ENCODE measurements at places on chromosomes 16 and 17.

DNA sequence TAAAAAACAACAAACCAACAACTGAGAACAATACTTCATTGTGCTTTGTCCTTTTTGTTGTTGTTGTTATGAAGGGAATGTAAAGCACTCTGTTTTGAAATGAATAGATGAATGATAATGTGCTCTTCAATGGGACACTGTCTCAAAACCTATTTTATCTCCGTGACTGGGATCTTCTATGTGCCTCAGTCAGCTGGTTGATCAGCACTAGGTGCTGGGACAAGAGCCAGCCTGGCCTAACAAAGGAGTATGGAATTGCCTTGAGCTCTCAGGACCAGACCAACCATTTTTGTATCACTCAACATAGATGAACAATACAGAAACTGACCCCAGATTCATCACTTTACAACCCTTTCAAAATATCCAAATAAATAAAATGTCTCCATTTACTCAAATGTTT lies 440.2 kb downstream of the KCNJ2 start:
- DNase-seq: no peak

GRCh38 chr17:30290696-30291542 lies 825 bp downstream of the BLMH start:
- DNase-seq: no peak

- peak; percentile 92 for DNase-seq
Observed at GRCh38 chr17:45170931-45171337, 9.3 kb downstream of the HEXIM2 start.

DNA sequence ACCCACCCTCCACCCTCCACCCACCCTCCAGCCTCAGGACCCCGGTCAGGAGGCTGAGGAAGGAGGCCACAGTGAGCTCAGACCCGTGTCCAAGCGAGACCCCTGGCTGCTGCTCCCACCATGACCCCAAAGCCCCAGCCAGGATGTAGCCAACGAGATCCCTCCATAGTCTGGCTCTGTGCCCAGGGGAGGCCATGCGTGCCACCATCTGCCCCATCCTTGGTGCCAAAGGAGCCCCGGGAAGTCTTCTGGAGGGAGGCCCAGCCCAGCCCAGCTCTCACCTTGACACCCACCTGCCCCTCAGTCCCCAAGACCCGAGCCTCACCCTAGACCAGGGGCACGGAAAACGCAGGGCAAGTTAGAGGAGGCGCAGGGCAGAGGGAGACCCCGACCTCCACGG lies 34.2 kb downstream of the PIEZO1 start:
- DNase-seq: no peak

DNA sequence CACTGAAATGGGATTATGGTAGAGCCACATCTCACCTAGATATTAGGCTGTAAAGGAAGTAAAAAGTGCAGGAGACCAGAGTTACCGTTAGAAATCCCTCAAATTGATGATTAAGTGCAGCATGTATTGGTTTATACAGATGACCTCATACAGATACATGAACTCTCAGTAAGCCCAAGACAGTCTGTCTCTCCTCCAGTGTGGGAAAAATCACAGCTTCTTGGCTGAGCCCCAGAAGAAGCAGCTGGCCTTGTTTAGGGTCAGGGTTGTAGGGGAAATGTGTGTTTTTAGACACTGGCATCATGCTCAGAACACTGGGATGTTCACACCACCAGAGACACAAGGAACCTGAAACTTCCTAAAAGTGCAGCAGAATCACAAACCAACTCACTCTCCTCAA lies 135.9 kb downstream of the KATNIP start:
- DNase-seq: peak; percentile 13

DNA sequence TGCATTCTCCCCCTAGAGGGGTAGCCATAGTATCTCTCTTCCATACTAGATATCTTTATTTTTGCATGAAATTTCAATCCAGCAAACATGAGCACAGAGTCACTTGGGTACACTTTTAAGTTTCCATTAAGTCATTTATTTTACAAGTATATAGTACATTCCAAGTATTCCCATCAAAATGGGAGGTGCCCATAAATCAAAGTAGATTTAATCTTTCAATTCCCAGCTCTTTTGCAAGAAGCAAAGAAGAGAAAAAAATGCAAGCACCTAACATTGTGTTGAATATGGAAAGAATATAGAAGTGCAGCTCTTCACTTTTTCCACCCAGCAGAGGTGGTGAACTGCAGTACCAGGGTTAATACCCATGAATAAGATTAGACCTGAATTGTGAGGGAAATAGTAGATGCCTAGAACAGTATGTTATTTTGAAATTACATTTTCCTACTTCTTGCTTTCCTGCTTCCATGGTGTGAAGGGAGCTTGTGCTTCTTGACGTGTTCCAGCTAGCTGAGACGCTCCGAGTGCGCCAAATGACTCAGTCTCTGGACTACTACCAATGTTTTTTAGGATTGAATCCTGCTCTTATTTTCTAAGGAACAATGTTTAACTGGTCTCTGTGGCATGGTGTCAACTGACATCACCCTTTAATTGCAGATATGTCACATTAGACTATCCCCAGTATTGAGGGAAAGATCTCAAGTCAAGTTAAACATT lies 151.1 kb upstream of the MAF start:
- DNase-seq: peak; percentile 85

DNA sequence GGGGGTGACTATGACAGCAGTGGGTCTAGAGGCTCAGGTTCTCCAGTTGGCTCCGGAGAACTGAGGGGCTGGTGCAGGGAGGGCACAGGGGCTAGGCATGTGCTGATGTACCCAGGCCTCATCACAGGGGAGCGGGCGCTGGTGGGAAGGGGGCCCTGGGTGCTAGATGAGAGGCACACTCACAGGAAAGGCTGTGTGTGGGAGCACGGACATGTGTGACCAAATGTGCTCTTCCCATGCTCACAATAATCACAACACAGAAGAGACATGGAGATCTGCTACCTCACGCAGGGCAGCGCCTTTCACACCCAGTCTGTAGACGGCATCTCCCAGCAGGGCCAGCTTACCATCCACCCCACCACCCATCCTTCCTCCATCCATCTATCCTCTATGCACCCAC lies 17.4 kb upstream of the RASD1 start:
- DNase-seq: no peak

DNA sequence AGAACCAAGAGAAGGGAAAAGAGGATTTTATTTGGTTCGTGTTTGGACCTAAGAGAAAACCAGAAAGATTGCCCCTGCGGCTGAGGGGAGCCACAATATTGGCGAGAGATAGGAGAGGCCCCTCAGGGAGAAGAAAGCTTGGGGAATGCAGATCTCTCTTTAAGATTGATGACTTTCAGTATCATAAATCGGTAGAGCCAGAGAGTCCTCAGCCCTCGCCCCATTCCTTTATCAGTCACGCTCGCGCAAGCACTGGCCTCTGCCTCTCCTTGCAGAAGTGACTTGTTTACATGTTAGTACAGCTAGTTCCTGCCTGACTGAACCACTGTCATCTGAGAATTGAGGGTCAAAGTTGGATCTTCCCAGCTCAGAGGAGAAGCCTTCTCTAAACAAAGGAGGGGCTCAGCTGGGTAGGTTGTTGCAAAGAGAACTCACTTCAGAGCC lies 21.5 kb upstream of the KRT19 start:
- no peak for DNase-seq

DNA sequence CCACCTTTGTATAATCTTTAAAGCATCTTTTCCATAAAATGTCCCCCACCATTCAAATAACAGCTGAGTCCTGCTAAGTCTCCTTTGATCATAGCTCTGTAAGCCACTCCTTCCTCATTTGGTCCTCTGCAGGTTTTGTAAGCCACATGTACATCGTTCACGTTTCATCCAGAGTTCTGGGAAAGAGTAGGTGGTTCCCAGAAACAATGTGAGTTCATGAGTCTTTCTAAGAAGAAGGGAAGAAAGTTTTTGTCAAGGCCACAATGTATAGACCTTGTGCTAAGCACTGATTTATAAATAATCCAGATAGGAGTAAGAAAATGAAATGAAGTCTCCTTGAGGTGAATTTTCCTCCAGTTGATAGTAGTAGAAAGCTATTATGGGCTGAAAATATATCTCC lies 8.7 kb upstream of the ANKS4B start:
- no peak for DNase-seq

DNA sequence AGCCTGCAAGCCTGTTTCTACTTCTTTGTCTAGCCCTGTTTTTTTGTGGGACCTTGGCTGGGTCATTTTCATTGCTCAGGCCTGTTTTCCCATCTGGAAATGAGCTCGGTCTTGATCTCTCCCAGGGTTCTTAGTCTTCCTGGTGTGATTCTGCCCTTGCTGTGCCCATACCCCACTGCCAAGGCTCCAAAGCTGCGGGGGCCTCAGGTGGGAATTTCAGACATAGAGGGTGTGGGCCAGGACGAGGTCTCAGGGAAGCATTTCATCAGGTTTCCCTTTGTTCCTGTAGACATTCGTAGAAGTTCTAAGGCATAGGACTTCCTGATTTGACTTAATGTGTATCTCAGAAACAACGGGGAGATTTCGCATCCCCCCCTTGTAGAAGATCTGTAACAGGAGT lies 5.8 kb downstream of the MPRIP start:
- DNase-seq: no peak

GRCh38 chr17:36675786-36676185 lies 74.4 kb downstream of the MRM1 start:
- DNase-seq: no peak

DNA sequence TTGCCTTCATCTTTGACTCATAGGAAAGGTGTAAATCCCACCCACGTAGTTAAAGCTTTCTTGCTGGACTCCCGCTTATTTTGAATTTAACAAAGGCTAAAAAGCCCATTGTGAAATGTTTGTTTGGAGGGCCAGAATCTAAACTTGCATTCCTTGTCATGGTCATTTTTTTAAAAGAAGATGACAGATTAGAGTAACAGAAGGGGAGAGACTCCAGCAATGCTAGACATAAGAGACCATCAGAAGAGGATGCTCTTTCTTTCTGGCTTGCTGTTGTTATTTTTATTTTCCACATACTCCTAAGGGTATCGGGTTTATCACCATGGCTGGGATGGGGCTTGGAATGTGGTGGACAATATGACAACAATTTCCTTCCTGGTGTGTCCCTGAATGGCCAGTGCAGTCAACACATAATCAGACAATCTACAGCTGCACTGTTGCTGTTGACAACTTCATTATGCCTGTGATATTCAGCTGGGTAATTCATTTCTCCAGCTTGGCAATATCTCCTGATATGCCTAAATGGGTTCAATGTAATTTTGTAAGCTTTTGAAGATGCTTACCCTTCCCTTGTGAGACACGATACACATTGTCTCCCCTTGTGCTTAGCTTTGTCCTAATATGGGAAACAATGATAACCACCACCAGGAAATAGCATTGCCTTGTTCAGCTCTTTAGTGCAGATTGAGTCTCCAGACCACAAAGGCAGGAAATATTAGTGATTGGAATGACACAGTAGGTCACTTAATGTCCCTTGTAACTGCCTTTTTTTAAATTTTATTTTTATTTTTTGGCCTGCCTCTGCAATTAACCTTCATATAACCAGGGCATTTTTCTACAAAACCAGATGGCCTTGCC lies 164.3 kb downstream of the ANKFN1 start:
- no peak for DNase-seq

DNA sequence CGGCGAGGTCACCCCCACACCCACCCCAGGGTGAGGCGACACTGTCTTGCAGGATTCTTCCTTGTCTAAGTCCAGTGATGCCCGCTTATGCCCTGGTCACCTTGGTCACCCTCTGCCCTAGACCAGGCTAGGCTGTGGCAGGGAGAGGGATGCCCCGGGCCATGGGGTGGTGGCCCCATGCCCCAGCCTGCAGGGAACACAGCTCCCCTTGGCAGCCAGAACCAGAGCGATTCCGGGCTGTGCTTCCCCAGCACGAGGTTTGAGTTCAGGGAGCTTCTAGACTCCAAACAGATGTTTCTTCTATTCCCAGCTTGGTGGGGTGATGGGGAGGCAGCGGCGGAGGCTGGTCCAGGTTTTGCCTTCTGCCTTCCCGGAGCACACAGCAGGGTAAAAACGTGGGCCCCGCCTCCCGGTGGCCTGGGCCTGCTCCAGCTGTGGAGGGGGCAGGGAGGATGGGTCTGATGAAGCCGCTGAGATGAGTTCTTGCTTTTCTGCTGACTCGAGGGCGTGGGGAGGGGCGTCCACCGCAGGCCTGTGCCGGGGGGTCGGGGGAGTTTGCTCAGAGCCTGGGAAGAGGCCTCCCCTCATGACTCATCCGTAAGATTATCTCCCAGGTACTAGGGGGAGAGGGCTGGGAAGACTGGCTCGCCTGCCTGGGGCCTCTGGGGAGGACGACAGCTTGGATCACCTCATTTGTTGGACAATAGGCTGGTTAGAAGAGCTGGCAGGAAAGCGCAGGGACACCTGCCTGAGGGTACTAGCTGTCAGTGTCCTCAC lies 15.4 kb downstream of the SMTNL2 start:
- DNase-seq: no peak

DNA sequence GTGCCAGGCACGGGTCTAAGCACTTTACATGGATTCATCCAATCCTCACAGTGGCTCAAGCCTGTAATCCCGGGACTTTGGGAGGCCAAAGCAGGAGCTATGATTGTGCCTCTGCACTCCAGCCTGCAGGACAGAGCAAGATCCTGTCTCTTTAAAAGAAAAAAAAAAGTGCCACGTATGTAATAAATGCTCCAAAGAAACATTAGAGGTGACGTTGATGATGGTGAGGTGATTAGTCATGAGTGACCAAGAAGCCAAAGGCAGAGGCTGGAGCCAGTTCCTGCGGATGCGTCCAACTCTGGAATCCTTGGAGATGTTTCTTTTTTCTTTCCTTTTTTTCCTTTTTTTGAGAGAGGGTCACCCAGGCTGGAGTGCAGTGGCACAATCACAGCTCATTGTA lies 59.4 kb upstream of the SIAH1 start:
- peak; percentile 87 for DNase-seq

DNA sequence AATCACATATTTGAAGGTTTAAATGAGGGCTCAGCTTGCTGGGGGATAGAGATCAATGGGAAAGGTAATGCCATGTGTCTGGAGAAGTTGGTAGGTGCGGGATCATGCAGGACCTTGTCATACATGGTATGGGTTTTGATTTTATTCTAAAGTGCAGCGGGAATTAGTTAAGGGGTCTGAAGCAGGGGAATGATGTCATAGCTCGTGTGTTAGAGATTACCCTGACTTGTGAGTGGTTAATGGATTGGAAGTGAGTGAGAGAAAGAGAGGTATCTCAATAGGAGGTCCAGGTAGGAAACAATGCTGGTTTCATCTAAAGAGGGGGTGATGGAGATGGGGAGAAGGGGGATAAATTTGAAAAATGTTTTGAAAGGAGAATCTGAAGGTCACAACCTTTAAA lies 280.0 kb downstream of the SHISA9 start:
- no peak for DNase-seq

DNA sequence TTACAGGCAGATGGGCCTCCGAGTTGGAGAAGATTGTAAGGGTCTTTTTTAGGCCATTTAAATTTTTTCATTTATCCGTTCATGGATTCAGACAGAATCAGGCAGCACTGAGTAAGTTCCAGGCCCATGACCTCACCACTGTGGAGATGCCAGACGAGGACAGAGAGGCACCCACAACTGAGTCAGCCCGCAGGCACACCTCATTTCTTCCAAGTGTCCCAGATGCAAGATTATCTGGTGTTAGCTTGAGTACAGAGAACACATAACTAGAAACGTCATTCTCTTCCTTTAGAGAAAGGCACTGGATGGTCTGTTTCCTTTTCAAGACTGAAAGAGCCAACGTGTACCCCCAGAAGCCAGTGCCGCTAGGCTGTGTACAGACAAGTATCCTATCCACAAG lies 16.9 kb downstream of the CLEC16A start:
- peak; percentile 77 for DNase-seq
